ENCODE measurements at places on chromosomes 12 and 14.

- no peak for DNase-seq
Measured at GRCh38 chr12:29463198-29463597, 34.3 kb downstream of the OVCH1 start.

GRCh38 chr14:32820181-32820580, 118.5 kb upstream of the NPAS3 start:
- no peak for DNase-seq

DNA sequence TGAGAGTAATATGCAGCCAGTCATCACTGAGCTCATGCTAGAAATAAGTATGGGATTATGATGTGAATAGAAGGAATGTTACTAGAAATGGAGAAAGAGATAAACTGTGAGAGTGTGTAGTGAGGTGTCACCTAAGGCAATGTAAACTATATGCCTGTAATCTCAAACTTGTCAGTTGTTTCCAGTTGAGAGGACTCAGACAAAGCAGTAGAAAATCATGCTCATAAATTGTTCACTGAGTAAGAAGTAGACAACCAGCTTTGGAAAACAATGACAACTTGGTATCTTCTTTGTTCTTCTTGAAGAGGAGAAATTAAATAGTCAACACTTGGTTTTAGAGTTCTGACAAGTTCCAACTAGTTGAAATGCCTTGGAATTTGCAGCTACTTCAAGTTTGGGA, 148.5 kb upstream of the OR4E1 start:
- no peak for DNase-seq

DNA sequence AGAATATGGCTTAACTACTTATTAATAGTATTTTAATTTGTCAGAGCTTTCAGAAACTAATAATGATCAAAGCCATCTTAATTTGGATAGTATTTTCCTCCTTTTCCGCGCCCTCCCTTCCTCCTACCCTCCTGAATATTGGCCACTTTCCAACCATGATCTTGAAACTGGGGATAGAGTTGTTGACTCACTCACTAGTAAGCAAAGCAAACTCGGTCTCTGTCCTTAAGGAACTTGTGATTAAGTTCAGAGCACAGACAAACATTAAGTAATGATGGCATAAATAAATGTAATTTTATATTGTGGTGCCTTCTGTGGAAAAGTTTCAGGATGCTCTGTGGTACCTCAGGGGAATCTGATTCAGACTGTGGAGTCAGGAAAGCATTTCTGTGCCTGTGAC, 75.7 kb downstream of the LRRK2 start:
- DNase-seq: no peak

- DNase-seq: no peak
Measured at GRCh38 chr14:73958591-73958990, 8.5 kb downstream of the COQ6 start.

- no peak for DNase-seq
Measured at GRCh38 chr12:76891609-76892008, 12.8 kb upstream of the CSRP2 start.

DNA sequence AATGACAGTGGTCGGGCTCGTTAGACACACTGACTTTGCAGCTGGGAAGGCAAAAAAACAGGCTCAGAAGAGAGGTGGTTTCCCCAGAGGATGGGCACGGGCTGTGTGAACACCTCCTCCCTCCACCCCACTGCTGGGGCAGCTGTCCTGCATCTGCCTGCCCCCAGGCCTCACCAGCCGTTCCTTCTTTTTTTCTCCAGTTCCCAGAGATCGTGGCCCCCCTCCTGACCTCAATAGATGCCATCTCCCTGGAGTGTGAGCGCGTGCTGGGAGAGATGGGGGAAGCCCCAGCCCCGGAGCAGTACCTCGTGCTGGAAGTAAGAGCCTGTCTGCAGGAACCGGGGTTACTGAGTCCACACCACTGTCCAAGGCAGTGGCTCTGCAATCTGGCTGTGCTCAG, 17.4 kb downstream of the MVK start:
- DNase-seq: no peak

GRCh38 chr12:4228122-4228580, 45.4 kb upstream of the CCND2 start:
- DNase-seq: no peak

DNA sequence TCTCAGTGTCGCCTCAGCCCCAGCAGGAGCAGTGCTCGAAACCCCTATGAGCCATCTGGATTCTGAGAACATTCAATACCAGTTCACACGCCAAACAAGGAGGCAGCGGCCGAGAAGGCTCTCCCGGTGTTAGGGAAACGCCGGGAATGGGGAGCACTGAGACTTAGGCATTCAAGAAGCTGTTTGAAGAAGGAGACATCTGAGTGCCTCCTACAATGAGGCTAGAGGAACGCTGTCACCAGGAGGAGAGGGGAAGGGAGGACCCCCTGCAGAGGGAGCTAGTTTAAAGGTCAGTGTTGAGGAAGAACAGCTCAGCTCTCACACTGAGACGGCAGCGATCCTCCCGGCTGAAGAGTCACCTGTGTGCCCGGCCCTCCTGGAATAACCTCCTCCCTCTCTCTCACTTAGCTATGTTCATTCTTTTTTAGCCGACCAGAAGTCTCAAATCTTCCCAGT, 69.9 kb downstream of the SERPINA3 start:
- no peak for DNase-seq

DNA sequence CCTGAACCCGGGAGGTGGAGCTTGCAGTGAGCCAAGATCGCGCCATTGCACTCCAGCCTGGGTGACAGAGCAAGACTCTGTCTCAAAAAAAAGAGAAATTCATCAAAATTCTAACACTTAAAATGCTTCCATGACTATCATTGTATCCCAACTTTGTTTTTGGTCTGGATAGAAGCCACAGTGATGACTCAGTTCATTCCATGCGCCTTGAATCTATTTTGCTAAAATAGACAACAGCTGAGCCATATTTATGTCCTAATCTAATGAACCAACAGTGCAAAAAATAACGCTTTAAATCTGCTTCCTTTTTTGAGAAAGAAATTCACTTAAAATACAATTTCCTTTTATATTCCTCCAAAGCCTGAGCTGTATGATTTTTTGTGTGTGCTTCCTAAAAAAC, 23.2 kb upstream of the BICD1 start:
- peak; percentile 30 for DNase-seq

DNA sequence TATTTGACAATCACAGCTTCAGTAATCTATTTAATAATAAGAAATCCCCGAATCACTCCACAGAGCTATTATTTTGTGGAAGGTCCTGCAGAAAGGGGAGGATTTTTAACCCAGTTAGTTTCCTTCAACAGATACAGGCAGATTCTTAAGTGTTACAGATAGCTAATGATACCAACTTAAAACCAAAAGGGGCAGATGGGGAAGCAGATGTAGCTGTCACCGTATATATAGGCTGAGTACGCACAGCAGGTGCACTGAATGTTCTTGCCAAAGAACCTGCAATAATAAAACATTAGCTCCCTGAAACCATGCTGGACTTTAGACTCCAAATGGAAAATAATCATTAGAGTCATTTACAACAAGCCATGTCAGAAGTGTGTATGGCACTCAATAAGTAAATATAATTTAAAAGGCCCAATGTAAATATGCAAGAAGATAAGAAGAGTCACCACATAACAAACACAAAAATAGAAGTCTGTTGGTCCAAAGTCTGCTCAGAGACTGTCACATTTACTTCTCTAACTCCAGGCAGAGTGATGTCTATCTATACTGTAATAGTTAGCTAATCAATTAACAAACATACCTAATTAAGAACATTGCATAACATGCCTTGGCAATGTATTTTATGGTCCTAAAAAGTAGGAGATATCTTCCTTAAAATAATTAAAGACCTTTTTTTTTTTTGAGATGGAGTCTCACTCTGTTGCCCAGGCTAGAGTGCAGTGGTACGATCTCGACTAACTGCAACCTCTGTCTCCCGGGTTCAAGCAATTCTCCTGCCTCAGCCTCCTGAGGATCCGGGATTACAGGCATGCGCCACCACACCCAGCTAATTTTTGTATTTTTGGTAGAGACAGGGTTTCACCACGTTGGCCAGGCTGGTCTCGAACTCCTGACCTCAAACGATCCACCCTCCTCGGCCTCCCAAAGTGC, 78.8 kb downstream of the SEC23A start:
- no peak for DNase-seq

- DNase-seq: no peak
Measured at GRCh38 chr14:99889268-99889667, 96.1 kb downstream of the EML1 start.

DNA sequence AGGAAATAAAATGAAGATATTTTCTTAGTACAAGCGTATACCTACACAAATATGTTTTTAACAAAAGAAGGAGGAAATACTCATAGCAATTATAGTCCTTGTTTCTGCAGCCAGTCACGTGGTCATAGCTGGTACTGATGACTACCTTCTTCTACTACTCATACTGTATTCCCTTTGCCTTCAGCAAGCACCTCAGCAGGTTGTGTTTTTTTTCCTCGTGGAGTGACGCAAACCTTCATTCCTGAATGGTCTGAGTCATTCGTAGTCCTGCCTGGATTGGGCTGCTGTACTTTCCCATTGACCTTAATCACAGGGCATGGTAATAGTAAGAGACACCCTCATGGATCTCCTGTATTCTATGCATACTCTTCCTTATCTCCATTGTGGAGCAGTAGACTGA, 25.7 kb upstream of the SLC16A7 start:
- DNase-seq: no peak

GRCh38 chr14:70714055-70714550, 72.4 kb downstream of the TTC9 start:
- DNase-seq: no peak

DNA sequence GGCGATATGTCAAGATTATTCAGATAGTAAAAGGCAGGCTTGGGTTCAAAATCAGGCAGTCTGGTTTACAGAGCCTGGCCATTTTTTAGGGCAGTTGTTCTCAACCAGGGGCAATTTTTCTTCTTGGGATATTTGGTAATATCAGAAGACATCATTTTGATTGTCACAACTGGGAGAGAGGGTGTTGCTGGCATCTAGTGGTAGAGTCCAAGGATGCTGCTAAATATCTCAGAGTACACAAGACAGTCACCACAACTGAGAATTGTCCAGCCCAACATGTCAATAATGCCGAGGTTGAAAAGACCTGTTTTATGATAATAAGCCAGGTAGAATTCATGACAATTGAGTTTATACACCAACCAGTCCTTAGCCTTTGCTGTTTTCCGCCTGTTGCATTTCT, 733.9 kb downstream of the NRXN3 start:
- DNase-seq: no peak

- DNase-seq: no peak
Measured at GRCh38 chr12:92769124-92769901, 66.5 kb downstream of the PLEKHG7 start.

DNA sequence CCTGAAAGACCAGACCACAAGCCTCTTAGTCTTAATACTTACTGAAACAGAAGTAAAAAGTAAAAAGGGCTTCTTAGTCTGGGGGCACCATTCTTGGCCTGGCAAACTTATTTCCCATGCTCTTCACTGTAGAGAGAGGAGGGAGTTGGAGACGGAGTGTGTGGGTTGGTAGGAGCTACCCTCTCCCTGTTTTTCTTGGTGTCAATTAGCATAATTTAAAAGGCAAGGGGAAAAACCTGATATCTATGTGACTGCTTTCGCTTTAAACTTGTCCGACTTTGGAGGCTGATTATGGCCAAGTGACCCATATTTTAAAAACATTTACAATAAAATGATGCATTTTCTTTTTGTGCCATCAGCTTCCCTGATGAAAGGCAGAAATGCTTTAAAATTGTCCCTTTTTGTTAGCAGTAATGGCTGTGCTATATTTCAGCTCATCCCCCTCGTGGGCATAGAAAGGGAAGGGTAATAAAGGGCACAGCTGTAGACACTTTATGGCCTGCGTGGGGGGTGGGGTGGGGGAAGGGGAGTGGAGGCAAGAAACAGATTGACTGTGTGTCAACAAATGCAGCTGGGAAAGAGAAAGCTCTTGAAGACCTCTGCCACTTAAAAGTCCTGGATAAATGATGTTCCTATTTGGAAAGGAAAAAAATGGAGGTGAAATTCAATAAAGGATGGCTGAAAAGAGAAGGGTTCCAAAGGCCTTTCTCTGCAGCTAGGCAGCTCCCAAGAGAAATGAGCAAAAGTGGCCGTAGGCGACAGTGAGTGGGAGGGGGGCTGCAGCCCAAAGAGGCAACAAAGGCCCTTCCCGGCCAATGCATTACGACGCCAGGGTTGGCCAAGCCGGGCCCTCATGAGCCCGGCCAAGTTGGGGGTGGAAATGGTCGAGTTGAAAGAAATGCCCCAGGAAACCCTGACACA, 57.5 kb upstream of the TMEM263 start:
- no peak for DNase-seq

- DNase-seq: no peak
Measured at GRCh38 chr14:88482524-88482923, 72.3 kb downstream of the PTPN21 start.

DNA sequence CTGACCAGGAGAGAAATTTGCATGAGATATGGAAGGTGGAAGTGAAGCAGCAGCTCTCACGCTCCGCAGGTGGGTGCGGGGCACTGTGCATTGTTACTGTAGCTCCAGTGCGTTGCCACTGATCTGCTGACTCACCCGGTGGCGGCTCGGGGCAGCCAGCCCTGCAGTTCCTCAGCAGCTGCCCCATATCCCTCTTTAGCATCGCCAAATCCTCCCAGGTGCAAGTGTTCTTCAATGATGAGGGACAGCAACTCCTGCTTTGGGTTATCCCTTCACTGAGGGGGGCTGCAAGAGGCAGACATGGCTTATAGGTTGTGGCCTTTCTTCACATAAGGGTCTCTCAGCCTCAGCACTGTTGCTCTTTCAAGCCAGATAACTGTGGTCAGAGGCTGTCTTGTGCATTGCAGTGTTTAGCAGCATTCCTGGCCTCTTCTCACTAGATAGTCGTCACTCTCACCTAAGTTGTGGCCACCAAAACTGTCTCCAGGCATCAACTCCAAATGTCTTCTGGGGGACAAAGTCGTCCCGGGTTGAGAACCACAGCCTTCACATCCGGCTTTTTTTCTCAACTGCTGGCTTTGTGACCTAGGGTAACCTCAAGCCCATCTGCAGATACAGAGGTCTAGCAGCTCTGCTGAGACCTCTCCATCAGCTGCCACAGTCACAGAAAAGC, 180.8 kb downstream of the EFCAB11 start:
- DNase-seq: no peak

GRCh38 chr12:130184404-130185090, 22.3 kb downstream of the FZD10 start:
- DNase-seq: no peak

DNA sequence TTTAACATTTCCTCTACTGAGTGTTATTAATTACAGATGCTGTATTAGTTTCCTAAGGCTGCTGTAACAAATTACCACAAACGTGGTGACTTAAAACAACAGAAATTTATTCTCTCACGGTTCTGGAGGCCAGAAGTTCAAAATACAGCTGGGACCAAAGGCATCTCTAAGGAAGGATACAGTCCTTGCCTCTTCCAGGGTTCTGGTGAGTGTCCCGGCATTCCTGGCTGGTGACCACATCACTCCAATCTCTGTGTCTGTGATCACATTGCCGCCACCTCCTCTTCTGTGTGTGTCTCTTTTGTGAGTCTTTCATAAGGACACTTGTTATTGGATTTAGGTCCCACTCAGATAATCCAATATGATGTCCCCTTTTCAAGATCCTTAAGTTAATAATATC, 85.1 kb upstream of the CCDC198 start:
- DNase-seq: no peak

All from skeletal muscle cell (primary cell).